Choroid plexus epithelial cell (primary cell): ENCODE measurements at places on chromosomes 5 and 9.

DNA sequence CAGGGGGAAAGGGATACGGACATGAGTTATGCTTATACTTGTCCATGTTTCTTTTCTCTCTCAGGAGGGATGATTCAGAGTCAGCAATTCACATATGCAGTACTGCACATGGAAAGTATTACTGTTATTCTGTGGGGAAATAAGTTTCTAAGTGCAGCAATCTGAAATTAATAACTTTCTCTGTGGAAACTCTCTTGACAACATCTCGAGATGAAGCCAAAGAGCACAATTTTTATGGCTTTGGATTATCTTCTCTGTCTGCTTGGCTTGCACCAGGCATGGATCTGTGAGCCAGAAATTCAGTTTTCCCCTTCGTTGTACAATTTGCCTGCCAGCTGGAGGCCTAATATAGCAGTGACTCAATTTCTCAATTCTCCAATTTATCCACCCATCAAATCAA is 2.5 kb upstream of the NDFIP1 start:
- DNase-seq: peak; percentile 8

DNA sequence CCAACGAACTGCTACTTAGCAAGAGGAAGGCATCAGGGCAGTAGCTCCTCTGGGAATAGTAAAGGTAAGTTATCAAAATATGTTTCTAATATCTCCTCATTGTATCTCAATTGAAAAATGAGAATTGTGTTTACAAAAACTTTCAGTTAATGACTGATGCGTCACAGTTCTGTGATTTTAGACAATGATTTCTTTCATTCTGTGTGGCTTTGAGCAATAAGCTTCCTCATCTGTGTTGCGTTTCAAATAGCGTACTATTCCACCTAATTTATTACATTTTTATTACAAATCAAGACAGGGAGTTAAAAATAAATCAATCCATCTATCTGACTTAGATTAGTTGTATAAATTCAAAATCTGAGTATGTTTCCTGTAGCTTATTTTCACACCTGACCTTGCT is 145.0 kb downstream of the CAAP1 start:
- no peak for DNase-seq

GRCh38 chr5:37029436-37029835 is 152.9 kb downstream of the NIPBL start:
- peak; percentile 31 for DNase-seq

DNA sequence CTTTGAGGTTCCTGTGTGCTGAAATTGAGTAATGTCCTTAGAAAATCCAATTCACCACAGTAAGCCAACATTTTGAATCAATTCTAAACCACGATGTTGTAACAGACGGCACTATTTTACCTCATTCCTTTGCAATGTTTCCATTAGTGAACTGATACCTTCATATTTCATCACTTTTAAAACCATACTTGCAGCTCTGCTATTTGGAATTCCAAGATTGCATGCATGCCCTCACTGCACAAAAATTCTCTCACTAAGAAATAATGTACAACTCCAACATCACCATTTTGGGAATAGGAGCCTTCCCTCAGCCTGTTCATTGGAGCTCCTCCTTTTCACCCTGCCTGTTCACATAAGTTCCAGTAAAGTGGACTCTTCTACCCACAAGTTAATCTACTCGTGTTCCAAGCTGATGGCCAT is 74.8 kb upstream of the TGFBR1 start:
- peak; percentile 97 for DNase-seq

DNA sequence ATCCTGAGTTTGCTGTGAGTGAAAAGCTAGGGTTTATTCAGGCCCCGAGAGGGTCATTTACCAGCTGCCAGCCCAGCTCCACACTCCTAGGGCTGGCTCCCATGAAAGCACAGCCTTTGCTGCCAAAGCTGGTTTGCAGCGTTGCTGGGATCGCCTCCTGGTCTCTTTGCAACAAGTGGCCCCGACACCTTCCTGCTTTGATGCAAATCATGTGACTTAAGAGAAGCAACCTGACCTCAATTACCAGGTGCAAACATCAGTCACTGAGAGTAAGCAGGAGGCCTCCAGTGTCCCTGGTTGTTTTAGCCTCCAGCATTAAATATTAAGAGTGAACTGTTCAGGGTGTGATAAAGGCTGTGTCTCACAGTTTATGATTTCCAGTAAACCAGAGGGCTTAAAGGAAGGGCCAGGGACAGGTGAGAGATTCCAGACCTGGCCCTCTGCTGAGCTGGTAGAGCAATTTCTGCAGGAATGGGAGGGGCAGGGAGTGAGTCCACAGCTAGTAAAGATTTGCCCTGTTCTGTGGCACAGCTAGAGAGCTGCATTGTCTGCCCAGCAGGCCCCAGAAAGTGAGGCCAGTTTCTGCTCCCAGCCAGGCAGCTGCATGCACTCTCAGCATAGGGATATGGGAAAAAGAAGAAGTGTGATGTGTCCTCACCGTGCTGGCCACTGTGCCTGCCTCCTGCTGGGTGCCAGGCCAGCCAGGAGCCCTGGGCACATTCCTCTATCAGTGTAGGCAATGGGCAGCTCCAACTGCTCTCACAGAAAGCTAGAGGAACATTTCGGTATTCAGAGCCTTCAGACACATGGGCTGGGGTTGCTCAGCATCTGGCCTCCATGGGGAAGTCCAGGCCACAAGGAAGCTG is 58.0 kb downstream of the SLC22A5 start:
- no peak for DNase-seq

DNA sequence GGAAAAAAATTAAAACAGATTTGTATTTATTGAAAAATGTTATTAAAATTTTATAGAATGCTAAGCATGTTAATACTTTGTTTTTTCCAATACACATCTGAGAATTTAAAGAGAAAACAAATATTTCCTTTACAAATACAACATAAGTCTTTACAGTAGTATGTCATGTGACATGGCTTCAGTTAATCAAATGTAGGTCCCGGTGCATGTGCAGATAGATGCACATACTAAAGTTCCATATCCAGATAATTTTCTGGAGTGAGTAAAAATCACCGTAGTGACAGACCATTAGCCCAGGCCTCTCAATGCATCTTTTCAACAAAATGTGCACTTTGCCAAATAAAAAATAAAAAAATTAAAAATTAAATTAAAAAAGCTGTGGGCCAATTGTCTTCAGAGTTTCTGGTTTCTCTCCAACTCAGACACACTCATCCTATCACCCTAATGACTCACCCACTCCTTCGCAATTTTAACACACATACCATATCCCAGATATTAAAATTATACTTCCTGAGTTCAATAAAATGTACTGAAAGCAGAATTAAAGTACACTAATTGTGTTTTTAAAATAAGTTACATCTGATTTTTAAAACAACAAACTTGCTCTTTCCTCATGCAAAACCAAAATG is 508.1 kb downstream of the NR2F1-AS1 start:
- peak; percentile 61 for DNase-seq

- DNase-seq: peak; percentile 13
These were observed 1.4 kb downstream of the TAF7 start for GRCh38 chr5:141319202-141319601.

GRCh38 chr5:171623551-171624097 is 162.0 kb upstream of the SMIM23 start:
- DNase-seq: no peak

DNA sequence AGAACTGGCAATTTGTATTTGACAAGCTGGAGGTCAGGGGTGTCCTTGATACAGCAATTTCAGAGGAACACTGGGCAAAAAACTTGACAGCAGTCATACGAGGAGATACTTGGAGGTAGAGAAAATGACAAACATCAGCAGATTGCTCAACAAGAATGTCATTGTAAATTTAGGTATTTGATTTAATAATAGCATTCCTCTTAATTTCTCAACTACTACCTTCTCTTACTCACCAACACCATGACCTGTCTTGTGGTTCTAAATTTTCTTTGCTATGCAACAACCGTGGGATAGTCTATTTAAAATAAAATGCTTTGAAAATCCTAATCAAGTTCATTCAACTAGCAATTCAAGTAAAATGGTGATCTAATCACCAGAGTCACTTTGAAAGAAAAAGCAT is 128.4 kb downstream of the DNAH5 start:
- DNase-seq: no peak
